ENCODE measurements at places on chromosomes 4 and X.
A peak's percentile ranks its signal among the peaks of the same experiment; 100 is the strongest.

GRCh38 chr4:180081072-180081471 is 2162.1 kb upstream of the TENM3 start:
- no peak for DNase-seq

- no peak for DNase-seq
Observed at GRCh38 chr4:60088807-60089486, 1111.2 kb upstream of the ADGRL3 start.

DNA sequence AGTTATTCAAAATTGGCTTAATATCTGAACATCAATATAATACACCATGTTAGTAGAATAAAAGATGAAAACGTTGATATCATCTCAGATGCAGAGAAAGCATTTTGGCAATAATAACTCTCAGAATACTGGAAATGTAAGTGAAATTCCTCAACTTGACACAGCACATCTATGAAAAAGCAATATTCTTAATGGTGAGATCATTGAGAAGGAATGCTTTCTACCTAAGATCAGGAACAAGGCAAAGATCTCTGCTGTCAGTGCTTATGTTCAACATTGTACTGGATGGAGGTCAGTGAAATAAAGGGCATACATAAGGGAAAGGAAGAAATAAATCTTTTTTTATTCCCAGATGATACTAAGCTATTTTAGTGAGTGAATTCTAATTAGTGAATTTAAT is 40.6 kb downstream of the MRPL1 start:
- DNase-seq, result no peak

DNA sequence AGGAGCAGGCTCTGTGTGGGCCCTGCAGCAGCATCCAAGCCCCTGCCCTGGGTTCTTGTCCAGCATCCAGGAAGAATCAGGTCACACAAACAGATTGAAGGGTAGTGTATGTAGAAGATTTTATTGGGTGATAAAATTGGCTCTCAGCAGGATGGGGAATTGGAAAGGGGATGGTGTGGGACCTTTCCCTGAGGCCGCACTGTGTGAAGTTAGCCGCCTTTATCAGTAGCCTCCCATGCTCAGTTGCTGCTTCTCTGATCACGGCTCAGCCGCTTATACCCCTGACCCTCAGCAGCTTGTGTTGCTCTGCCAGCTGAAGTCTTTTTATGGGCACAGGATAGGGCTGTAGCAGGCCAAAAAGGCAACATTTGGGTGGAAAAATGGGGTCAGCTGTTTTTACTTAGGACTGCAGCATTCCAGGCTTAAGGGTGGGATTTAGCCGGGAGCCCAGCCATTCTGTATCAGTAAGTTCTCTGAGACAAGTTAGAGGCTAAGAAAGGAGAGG is 35.2 kb upstream of the CCNG2 start:
- DNase-seq, result no peak

GRCh38 chr4:144580430-144580829 is 65.5 kb upstream of the HHIP start:
- no peak for DNase-seq

DNA sequence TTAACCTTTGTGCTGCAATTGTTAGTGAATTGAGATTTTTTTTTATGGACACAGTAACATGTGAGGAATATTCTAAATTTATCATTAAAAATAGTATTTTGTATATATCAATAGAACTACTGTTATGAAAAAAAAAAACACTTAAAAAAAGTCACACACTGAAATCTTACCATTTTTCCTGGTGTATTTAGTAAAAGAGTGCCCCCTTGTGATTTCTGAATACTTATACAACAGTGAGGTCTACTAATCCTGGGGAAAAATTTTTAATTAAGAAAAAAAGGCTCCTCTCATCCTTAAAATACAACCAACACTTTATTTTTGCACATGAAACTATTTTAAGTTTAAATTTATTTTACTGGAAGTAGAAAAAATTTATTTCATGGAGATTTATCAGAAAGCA is 56.4 kb upstream of the SPOCK3 start:
- DNase-seq, result no peak

GRCh38 chr4:26763648-26764047 is 97.0 kb upstream of the STIM2 start:
- no peak for DNase-seq

DNA sequence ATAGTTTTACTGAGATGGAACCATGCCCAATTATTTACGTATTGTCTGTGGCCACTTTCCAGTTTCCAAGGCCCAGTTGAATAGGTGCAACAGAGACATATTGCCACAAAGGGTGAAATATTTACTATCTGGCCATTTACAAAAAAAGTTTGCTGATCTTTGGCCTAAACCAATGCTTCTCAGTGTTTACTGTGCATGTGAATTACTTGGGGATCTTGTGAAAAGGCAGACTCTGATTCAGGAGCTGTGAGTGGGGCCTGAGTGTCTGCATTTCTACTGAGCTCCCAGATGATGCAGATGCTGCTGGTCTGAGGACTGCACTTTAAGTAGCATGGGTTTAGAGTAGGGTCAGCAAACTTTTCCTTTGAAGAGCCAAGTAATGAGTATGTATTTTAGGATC is 94.1 kb upstream of the PDE5A start:
- DNase-seq, result no peak

GRCh38 chrX:46863072-46863471 is 26.2 kb downstream of the RP2 start:
- no peak for DNase-seq

GRCh38 chr4:10753336-10753735 is 68.8 kb upstream of the CLNK start:
- no peak for DNase-seq

DNA sequence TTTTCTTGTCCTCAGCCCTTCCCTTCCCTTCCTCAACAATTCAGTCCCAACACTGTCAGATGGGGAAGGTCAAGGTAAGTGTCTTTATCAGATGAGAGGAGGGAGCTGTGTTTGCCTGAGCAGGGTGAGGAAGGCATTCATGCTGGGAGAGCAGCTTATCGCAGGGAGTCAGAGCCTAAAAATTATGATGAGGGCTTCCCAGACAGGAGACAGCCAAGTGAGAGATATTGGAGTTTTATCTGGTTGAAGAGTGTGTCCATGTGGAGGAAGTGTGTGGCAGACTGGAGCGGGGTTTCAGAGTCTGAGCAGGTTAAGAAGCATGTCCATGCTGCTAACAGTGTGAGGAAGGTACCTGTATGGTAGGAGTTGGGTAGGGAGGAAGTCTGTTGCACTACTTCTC is 18.4 kb downstream of the BEX4 start:
- no peak for DNase-seq

DNA sequence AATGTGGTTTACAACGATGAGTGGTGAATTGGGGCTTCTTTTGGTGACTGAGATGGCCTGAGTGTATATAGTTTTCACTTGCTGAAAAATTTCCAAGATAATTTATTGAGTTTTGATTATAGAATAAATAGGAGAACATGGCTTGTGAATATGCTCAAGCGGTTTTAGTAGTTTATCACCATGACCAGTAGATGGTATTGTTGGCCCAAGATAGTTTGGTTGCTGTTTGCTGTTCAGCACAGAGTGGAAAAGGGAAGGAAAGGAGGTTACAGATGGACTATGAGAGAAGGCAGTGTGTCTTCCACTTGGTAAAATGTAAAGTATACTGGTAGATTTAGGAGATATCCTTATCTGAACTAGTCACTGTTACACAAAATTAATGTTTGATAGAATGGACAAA is 55.8 kb upstream of the POU4F2 start:
- DNase-seq, result no peak

GRCh38 chr4:156294577-156294976 is 340.9 kb upstream of the CTSO start:
- no peak for DNase-seq

- no peak for DNase-seq
Observed at GRCh38 chrX:41703574-41704029, 14.8 kb downstream of the GPR34 start.

GRCh38 chr4:168878623-168879022 is 131.4 kb downstream of the CBR4 start:
- DNase-seq, result no peak

DNA sequence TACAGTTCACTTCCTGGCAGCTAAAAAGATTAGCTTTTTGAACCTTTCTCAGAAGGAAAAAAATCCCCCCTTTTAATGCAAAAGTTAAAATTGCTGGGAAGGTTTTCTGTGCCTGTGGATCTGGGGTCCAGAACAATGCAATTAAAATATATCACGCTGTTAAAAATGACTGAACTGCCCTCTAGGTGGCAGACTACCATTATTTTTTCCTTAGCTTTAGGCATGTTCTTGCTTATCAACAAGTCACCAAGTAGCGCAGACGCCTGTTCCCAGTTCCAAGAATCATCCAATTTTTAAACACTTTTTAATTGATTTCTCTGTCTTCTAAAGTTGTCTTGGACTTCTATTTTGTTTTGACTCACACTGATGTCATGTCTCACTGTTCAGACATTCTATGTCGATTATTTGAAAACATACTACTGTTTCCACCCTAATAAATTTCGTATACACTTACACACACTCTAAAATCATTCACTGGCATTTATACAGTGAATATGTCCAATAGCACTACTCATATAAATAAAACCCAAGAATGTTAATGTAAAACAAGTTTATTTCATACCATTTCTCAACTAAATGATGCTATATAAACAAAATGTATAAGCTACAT is 661.6 kb downstream of the RAPGEF2 start:
- no peak for DNase-seq

- DNase-seq, result no peak
Observed at GRCh38 chr4:160019936-160020335, 917.1 kb downstream of the RAPGEF2 start.

- no peak for DNase-seq
Observed at GRCh38 chr4:22334155-22334554, 181.7 kb downstream of the ADGRA3 start.

DNA sequence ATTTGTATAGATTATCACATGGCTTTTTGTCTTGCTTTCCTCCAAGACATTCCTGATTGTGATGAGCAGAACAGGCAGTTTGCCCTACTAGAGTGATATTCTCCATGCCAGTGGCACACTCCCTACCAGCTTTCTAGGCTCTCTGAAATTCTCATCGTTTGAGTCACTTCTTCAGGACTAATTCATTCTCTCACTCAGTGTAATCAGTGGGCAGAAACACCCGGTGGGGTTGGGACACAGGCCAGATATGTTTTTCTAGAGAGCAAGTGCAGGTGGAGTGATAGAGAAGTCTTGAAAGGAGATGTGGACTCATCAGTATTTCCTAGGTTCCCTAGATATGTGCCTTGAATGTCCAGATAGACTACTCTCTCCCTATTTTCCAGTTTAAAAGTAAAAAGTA is 13.1 kb downstream of the RAB33A start:
- DNase-seq, result no peak

DNA sequence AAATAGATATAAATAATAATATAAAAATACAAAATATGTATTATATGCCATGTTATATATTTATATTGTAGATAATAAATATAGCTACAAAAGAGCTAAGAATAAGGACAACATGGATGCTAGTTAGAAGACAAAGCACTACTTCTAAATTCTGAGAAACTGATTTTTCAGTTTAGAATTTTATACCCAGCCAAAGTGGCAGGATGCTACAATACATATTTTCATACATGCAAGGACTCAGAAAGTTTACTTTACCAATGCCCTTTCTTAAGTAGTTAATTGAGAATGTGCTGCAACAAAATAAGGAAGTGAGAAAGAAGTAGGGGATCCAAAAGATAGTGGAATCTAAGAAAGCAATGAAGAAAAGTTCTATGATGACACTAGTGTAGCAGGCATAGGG is 64.5 kb downstream of the PDE5A start:
- no peak for DNase-seq

DNA sequence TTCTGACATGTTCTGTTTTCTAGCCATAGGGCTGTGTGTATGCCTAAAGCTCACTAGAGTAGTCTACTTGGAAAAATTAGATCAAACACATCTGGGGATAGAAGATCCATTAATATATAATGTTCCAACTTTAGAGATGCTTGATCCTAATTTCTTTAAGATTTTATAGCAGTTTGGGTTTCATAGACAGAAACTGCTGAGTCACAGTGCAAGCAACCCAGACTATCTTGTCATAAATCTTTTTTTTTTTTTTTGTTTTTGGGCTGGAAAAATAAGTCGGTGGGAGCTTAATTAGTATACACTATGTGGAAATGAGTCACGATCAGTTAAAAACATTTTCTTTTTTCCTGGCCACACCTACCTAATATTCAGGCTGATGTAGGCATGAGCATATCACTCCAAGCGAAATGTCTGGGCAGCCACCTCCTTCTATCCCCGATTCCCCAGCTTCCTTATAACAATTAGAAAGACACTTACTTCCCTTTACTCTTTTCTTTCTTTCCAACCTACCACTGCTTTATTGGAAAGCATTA is 58.2 kb upstream of the CASK start:
- DNase-seq, result no peak

- peak; percentile 36 for DNase-seq
Observed at GRCh38 chr4:167021545-167022155, 212.6 kb downstream of the SPOCK3 start.

DNA sequence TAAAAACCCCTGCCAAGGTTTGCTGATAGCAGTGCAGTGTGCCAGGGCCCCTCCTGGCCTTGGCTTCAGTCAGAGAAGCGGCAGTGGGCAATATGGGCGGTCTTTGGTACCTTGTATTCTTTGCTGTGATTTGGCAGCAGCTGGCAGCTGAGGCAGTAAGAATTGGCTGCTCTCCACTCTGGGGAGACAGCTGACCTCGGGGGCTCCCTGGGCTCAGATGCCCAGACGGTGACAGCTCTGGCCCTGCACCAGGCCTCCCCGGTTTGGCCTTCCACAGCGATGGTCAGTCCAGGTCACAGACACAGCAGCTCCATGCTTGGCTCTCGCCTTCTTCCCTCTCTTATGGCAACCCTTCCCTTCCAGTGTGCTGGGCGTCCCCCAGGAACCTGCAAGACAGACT is 330.9 kb downstream of the BCOR start:
- no peak for DNase-seq

- no peak for DNase-seq
Observed at GRCh38 chr4:101833480-101833879, 43.0 kb downstream of the BANK1 start.

DNA sequence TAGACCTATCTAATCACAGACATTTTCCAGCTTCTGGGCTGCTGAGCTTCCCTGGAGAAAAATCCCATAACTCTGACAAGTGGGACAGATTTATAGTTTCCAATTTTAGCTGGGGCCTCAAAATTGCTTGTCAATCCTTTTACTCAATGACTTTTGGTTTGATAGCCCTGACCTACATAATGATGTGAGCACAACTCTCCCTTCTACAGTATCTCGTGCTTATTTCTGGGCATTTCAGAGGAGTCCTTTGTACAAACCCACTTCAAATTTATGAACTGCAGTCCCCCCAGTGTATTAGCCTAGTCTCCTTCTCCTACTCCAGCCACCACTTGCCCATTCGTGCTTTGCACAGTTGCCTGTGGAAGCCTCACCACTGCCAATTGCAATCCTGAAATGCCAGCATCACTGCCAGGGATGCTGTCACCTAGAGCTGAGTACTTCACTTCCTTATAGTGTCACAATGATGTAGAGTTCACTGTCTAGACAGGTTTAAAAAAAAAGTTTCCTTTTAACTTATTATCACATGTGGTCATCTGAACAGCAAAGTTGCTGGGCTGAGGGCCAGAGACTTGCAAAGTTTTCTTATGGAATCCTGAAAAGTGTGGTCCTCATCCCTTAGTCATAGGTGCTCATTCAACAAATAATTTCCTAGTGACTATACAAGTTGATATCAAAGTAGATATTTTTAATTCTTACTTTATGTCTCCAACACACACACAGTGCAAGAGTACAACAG is 21.2 kb downstream of the TRAM1L1 start:
- DNase-seq, result no peak

- no peak for DNase-seq
Observed at GRCh38 chrX:22912616-22913015, 87.1 kb upstream of the DDX53 start.
